CD4-positive, alpha-beta T cell (primary cell): ENCODE measurements at places on chromosomes 1 and 21.

DNA sequence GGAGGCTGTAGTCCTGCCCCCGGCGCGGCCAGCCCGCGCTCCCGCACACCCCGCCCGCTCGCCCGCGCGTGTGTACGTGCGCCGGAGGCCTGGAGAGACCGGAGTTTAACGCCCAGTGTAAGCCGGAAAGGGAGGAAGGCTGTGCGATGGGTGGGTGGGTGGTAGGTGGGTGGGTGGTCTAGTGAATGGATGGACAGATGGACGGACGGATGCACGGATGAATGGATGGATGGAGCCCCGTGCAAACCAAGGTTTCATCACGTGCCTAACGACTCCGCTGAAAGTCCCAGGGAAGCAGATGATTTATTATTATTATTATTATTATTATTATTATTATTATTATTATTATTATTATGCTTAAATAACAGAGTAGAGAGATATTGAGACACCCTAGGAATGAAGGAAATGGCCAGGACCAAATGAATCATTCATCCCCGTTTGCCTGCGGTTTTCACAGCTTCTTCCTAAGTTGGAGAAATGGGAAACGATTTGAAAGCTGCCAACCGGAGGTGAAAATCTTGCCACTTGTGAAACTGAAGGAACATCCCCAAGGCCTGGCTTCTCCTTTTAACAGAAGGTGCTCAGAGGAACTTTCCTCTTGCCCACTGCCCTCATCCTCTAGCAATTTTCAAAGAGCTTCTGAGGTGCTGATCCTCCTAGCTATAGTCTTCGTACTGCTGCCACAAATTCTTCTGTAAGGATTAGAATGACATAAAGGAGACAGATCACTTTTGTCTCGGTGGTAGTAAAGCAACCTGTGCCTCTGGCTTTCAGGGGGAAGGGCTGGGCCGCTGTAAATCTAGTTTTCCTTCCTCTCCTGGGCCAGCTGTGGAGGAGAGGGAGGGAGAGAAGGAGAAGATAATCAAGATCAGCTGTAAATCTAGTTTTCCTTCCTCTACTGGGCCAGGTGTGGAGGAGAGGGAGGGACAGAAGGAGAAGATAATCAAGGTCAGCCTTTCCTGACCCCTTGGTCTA lies 648 bp upstream of the RGS7 start:
- DNase-seq = no peak

DNA sequence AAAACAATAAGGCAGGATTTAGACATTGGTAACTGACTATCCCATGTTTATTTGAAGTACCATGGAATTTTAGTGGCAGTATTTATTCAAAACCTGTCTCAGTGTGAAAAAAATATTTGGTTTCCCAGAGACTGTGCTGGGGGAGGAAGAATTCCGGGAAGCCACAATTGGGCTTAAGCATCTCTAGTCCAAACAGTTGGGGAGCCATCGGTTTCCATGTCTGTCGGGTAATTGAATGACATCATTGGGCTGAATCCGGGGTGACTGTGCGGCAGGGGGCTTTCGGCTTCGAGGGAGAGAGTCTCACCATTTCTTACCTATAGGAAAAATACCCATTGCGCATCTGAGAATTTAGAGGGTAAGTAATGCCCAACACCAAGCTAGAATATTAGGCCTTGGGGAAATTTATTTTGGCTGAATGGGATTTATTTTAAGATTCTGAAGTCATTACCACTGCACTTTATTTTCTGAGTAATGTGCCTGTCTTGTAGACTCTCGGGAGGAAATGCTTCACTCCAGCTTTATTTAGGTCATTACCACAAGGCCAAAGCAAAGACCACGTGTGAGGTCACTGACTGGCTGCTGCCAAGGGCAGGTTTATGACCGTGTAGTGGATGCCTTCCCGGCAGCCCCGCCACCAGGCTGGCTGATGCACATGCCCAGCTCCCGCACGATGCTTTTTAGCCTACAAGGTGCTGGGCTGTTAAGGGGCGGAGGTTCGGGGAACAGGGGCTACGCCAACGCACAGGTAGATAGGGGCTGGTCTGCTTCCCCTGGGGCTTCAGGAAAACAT lies 23.1 kb upstream of the UMODL1 start:
- DNase-seq = no peak

DNA sequence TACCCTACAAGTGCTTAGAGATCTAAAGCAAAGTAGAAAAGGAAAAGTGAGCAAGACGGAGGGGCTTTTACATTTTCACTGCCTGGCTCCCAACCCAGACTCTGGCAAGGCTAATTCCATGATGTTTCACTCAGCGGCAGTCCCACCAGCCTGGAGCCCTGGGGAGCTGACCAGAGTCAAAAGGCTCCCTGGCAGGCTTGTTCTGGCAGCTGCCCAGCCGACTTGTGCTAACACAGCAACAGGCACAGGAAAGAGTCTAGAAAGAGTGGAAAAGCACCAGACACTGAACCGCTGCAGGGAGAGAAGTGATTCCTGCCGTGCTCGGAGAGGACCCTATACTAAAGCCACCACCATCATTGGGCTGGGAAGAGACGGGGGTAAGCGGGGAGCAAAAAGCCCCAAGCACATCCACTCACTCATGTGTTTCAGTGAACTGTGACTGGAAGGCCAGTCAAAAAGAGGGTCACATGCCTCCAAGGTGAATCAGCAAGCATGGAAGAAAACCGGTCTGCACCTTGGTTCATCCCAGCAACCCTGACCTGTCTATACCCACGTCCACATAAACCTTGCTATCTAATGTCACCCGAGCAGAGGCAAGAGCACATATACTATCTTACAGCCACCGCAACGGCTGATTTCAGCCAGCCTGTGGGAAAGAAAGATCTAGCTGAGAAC lies 8.0 kb downstream of the SMIM12 start:
- no peak for DNase-seq

DNA sequence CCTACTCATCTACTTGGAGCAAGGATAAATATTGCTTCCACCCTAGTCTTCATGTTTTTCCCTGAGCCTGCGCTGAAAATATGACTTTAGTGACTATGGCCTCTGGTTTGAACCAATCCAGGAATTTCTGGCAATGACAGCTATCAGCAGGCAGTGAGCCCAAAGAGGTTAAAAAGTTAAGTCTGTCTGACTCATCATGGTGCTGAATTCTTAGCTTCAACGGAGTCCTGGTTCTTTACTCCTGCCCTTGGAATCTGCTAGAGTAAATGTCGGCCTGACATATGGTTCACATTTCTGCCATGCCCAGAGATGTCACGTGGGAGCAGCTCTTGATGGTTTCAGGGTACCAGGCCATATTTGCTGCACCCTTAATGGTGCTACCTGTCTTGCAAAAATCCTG lies 351.6 kb upstream of the PLXNA2 start:
- no peak for DNase-seq

GRCh38 chr1:84742653-84743052 lies 52.4 kb upstream of the SSX2IP start:
- no peak for DNase-seq

GRCh38 chr1:21939650-21940374 lies 2.7 kb upstream of the HSPG2 start:
- DNase-seq = no peak

DNA sequence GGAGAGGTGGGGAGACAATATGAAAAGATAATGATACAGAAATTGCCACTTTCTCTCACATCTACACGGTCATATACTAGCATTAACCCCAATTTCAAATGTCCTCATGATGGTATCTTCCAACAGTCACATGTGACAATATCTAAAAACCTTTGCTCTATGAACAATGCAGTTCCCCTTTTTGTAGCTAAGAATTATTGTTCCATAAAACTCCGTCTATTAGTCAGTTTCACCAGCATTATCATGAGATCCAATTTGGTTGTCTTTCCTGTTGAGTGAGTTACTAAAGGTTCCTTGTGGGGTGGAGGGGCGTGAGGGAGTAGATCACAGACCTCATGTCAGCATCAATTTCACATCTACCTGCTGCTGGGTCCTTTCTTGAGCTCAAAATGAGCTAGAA lies 1.7 kb downstream of the TIAM1 start:
- no peak for DNase-seq

GRCh38 chr1:116987256-116987555 lies 14.4 kb upstream of the CD101 start:
- peak; percentile 77 for DNase-seq

DNA sequence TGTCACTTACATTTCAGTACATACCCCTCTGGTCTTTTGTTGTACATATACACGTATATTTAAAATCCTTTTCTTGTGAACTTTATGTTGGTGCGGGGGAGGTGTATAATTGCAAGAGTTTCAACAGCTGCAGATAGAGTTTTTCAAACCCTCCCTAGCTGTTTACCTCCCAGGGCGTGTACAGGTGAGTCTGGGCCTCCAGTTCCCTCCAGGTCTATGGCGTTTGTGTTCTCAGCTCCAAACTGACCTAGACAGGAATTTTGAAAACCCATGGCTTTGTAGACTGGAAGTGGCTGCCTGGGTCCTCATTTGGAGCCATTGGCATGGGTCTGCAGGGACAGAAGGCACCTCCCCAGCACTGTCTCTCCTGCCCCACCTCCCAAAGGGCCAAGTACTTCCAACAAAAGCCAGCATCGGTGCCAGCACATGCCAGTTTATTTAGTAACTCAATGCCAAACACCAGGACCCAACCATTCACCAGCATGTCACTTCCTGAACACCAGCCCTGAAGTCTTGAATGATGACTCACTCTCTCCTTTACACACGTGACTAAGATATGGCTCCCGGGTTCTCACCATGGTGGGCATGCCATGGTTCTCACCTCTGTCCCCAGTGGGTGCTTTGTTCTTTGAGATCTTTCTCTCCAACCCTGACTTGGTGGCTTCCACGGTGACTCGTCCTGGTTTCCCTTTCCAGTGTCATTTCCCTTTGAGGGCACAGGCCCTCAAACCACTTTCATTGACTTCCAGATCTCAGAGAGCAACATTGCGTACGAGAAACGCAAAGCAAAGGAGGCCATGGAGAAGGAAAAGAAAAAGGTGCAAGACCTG lies 57.3 kb upstream of the EFHD2 start:
- DNase-seq = no peak

- DNase-seq = no peak
These were observed 9.5 kb upstream of the PARP1 start for GRCh38 chr1:226417350-226417749.

GRCh38 chr1:86965012-86965826 lies 50.8 kb downstream of the HS2ST1 start:
- DNase-seq = no peak

DNA sequence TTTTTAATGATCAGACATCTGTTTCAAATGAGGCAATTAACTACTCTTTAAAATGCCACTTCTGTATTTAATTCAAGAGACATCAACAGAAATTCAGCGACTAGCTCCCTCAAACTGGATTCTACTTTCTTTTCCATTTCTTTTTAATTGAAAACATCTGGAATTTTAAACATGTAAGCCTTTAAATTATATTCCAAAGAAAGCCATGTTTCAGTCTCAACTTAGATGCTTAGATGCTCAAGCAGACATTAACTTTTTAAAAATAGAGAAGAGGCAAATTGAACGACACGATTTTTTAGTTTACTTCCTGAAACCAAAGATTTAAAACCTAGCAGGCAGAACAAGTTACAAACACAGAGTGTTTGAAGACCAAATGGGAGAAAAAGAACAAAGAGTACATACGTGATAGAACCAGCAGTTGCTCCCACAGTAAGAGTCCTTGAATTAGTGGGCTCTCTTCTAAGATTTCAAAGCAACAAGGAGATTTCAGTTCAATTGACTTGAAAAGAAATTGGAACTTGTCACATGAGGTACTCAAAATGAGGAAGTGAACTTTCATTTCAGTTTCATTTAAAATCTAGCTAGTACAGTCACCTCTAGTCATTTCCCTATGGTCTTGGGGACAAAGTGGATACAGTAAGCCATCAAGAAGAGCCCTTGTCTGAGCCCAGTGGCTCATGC lies at the start of gene CTSS:
TSS of gene CTSS (minus strand) at position 483 of the 681 bp plus-strand sequence. CDS start 1,015 bp downstream, outside the sequence.
- DNase-seq = no peak

DNA sequence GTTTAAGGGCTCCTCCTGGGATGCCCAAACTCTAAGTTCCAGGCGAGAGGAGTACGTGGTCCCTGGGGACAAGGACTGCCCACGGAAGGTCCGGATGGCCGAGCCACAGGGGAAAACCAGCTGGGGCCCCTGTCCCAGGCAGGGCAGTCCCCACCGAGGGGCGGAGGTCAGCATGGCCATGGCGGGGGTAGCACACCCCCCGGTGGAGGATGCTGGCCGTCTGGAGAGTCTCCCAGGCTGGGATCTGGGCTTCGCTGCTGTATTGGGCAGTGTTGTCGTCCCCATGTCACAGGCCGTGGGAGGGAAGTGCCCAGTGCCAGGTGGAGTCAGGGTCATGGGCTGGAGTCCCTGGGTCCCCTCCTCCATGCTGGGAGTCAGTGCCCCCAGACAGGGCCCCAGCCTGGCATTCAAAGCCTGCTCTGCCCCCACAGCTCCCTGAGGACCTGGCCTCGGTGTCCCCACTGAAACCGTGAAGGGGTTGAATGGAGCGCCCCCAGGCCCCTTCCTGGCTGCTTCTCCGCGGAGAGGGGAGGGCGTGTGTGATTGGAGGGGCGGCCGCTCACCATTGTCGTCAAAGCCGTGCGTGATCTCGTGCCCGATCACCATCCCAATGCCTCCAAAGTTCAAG lies 6.8 kb downstream of the PRXL2B start:
- DNase-seq = peak; percentile 24

GRCh38 chr1:18149027-18149641 lies 41.5 kb downstream of the IGSF21 start:
- no peak for DNase-seq

DNA sequence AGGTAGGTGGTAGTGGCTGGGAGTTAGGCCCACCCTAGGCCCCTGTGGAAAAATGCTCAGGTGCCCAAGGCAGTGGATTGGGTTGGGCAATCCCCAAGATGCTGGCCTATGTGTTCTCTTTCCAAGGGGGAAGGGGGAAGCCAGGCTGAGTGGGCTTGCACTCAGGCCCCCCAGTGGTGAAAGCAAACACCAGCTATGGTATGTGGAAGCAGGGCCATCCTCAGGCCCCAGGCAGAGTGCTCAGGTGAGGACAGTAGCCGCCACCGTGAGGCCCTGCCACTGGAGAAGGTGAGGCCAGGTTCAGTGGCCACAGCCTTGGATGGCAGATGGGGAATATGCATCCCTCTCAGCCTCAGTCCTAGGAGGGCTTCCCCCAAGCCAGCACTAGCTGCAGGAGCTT lies 11.8 kb downstream of the LY9 start:
- DNase-seq = no peak

GRCh38 chr1:156376146-156376545 lies 7.1 kb downstream of the RHBG start:
- DNase-seq = no peak

DNA sequence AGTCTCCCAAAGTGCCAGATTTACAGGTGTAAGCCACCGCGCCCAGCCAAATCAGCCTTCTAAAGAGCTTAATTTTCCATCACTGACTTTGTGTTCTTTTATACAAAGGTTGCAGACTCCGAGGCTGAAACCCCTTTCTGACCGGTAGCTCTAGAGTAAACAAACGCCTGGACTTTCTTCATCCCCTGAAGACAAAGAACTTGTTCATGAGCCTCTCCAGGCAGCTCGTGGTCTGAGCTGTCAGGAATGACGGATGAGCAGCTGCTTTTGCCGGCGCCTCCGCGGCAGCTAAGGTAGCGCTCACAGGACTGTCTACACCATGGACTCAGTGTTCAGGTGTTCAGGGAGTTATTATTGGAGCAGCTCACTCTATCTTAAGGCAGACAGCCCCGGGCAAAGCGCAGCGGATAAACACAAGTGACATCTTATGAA lies 128.5 kb upstream of the ERRFI1 start:
- no peak for DNase-seq

GRCh38 chr1:152185544-152186391 lies 26.7 kb upstream of the RPTN start:
- peak; percentile 3 for DNase-seq

- DNase-seq = no peak
These were observed 3.1 kb upstream of the BARHL2 start for GRCh38 chr1:90720145-90720636.
